ENCODE measurements at places on chromosomes 2 and 18. TPM values are rescaled to one million over a fixed set of nuclear protein-coding genes. Genes with fewer than 3 reads are reported as not detected.

Gene SERPINB10
- polyA plus RNA-seq, result not detected

Gene DNAH7
- polyA plus RNA-seq, result 0.40 TPM

Gene AQP12B
- not detected for polyA plus RNA-seq

Gene UGT1A1
- not detected for polyA plus RNA-seq

Gene STARD6
- not detected for polyA plus RNA-seq

Gene CXCR1
- not detected for polyA plus RNA-seq

Gene CYS1
- 3.1 TPM for polyA plus RNA-seq

Gene PDE11A
- polyA plus RNA-seq, result 0.75 TPM

DNA sequence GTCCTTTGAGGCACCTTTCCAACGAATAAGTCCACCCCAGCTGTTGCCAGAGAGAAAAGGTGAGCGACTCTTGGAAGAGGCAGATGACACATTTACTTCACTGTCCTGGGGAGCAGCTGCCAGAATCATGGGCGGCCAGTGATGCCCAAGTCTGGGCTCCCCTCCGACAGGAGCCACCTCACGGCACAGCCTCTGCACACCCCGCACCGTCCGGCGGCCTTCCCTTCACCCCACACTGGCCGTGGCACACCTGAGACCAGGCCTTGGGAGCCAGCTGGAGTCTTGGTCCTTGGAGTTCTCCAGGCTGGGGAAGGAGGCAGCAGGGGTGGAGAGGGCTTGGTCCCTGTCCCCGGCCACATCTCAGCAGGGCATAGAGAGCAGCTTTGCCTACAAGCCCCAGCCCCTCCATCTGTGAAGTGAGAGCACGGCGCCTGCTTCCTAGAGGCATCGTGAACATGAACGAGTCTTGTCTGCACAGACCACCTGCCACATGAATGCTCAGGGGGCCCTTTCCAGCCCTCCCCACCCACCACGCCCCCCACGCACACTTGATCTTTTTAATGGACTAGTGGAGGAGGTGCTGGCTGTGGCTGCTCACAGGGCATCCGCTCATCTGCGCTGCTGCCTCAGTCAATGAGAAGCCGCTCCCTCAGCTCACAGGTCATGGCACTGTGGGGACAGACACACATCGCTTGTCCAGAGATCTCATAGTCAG is 400.2 kb upstream of the MYT1L start:
- no peak for DNase-seq

DNA sequence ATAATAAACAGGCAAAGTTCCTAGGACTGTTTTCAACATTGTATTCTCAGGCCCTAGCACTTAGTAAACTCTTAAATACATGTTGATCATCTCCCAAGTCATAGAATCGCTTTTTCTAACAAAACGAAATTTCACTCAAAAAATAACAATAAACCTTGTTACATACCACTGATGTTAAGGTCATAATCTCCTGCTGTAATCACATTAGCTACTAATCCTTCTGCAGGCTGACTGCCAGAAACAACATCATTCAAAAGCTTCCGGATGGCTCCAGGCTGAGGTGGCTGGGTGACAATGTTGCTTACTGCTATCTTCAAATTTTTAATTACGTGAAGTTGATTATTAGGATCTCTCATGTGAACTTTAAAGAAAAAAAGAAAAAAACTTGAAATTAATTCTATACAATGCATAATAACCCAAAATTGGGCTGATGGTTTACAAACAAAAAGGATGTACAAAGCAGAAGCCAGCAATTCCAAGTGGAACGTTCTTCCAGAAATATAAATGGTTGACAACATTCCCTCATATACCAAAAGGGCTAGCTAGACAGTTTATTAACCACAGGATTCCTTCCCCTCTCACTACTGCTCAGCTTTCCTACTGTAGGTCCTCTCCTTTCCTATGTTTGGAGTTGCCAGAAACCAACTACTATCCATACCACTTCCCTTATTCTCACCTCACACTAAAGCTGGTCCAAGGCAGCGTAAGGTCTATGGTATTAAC is 11.6 kb downstream of the TRAPPC8 start:
- peak; percentile 28 for DNase-seq

- DNase-seq, result peak; percentile 35
Observed at GRCh38 chr18:67218556-67218955, 298.0 kb downstream of the DSEL start.

- DNase-seq, result no peak
Observed at GRCh38 chr2:118584877-118585276, 262.6 kb downstream of the EN1 start.

- DNase-seq, result peak; percentile 42
Observed at GRCh38 chr2:42142547-42143184, 26.5 kb upstream of the EML4 start.

GRCh38 chr18:30361864-30362540 is 680.5 kb downstream of the DSC3 start:
- no peak for DNase-seq

DNA sequence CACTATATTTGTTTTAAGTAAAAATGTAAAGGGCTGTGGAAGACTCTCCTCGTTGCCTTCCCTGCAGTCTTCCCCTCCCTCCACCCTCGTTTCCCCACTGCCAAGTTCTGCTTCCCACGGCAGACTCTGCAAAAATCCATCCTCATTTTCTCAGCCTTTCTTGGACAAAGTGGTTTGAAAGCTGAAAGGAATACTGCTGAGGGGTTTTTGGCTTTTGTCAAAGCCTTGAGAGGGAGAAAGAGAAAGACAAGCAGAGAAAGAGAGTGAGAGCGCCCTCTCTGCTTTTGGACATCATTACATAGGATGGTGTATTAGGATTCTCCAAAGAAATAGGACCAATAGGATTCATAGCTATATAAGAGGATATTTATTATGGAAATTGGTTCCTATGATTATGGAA is 455.9 kb upstream of the SOX11 start:
- no peak for DNase-seq

DNA sequence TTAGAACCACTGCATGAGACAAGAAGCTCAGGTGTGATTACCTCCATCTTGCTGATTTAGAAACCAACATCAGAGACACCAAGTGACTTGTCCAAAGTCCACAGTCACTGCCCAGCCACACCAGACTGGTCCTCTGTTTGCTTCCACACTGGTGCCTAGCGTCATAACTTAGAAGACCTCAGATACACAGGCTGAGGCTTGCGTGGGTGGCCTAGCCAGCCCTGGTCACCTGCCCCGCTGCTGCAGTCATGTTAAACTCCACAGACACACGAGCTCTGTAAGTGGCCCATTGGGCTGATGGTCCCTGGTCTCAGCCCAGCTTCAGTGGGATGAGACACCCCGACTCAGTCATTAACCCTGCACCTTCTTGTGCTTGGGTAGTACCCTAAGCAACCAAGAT is 47.1 kb downstream of the CNGA3 start:
- DNase-seq, result no peak

GRCh38 chr2:223537651-223538601 is 64.2 kb downstream of the SCG2 start:
- peak; percentile 23 for DNase-seq

GRCh38 chr2:104766683-104767082 is 87.2 kb upstream of the POU3F3 start:
- peak; percentile 34 for DNase-seq

DNA sequence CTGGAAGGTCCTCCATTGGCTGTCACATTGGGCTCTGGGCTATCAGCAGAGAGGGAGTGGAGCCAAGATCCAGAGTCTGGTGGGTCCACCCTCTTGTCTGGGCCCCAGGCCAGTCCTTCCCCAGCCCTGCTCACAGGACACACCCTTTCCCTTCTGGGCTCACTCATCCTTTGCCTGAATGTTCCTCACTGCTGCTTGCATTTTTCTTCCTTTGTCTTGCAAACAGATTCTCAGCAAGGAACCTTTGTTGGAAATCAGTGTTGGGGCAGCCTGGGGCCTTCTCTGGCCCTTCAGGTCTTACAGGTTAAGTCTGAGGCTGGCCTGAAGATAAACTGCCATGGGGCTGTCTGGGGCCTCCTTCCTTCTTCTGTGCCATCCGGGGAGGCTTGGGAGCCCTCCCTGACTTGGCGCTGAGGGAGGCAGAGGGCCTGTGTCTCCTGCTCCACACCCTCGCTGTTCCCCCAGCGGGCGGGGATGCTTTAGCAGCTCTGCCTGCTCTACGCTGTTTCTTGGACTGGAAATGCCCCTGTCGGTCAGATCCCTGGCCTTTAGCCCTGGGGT is 11.5 kb upstream of the CELF4 start:
- peak; percentile 5 for DNase-seq

DNA sequence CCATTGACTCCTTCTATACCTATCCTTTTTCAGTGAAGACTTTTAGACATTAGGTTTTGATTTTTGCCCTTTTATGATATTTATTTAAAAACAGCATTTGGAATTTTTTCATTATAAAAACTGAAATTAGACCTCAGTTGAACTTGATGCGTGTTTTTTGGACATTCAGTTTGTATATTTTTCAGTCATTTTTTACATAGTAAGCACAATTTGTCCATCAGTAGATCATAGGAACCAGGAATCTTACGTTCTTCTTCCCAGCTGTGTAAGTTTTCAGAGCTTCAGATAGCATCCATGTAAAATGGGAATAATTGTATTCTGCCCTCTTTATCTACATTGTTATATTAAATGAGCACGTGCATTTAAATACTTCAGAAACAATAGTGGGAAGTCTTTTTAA is 109.1 kb downstream of the WDSUB1 start:
- DNase-seq, result no peak

- peak; percentile 50 for DNase-seq
Observed at GRCh38 chr2:164896226-164896625, 54.6 kb upstream of the COBLL1 start.

- DNase-seq, result no peak
Observed at GRCh38 chr18:41042866-41043265, 912.2 kb upstream of the PIK3C3 start.

DNA sequence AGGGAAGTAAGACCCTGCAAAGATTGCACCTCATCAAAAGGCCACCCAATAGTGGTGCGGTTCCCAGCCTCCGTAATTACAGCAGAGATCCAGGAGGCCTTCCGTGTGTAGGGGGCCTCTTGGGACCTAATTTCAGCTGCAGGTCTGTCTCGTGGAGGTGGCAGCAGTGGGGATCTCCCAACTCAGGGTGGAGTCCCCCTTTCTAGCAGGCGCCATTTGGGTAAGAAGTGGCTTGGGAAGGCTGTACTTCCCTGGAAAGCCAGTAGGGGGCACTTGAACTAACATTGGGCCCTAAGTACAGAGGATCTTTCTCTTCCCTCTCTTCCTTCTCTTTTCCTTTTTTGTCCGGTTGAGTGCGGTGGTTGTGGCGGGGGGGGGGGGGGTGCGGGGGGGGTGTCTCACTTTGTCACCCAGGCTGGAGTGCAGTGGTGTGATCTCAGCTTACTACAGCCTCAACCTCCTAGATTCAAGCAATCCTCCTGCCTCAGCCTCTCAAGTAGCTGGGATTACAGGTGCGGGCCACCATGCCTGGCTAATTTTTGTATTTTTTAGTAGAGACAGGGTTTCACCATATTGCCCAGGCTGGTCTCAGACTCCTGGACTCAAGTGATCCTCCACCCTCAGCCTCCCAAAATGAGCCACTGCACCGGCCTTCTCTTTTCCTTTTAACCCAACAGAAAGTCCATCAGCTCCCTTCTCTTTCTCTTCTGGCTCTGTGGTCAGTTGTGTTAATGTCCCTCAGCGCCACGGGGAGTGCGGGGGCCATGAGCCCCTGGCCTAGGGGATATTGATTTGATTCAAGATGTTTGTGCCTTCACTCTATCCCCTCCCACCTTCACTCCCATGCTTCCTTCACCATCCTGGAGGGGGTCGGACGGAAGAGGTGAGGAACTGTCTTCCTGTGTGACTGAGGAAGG is 32.0 kb downstream of the CENPO start:
- DNase-seq, result no peak

DNA sequence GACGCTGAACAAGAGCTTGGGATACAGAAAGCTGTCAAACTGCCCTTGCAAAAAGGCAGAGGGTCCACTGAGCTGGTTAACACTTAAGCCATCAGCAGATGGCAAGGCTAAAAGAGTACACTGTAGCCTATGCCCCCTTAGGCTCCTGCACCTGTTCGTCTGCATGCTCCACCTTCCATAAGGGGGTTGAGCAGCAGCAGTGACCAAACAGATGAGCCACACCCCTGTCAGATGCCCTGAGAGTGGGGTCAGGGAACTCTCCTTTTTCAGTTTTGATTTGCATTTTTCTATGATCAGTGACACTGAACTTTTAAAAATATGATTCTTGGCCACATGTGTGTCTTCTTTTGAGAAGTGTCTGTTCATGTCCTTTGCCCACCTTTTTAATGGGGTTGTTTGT is 402.5 kb upstream of the FAM98A start:
- no peak for DNase-seq

- peak; percentile 93 for DNase-seq
Observed at GRCh38 chr18:58043491-58044369, at the start of gene NEDD4L. NEDD4L (plus strand) TSS chr18:58044226; CDS start chr18:58044661, 435 bp downstream.

GRCh38 chr2:16293398-16293797 is 353.0 kb downstream of the MYCN start:
- DNase-seq, result no peak

All from GM23248 (cell line).